Bone marrow (tissue), 2 donors: ENCODE measurements at places on chromosomes 5 and 9.

DNA sequence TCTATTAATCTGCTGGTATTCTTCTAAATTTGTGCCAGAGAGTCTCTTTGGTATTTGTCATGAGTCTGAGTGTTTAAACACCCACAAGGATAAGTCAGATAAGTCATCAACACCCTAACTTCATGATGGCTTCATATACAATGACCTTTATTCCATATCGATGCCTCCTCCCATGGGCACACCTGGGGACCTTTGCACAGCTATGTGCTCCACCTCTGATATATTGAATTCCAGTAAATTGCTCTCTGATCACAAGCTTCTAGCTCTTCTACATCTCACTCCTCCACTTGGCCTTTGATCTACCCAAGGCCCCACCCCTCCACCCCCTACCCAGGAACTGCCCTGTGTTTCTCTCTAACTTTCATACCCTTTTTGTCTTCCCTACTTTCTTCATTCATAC, 102.7 kb upstream of the MIER3 start:
- no peak for DNase-seq

- no peak for DNase-seq
These were observed 232.6 kb downstream of the EPB41L4A start for GRCh38 chr5:112186401-112186990.

DNA sequence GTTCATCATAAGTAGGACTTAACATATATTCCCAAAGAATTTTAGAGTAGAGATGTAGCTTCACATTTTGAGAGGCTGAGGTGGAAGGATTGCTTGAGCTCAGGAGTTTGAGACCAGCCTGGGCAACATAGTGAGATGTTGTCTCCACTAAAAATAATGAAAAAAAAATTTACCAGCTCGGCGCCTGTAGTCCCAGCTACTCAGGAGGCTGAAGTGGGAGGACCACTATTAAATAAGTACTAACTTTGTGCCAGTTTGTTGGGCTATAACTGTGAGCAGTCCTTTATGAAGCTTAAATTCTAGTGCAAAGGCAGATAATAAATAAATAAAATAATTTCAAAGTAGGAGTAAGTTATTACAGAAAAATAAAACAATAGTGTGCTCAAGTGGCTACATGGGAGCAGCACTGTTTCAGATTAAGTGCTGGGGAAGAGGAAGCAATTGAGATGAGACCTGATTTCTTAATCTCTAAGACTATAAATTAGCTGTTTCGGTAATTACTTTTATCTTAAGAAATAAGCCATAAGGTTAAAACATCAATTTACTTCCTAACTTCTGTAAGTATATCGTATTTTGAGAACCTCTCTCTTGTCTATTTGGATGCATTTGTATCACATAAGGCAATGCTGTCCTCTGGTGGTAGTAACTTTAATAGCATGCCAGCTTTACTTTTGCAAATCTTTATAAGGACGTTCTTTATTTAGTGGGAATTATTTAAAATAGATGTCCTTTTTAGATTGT, 98.9 kb downstream of the CSNK1G3 start:
- DNase-seq: no peak

DNA sequence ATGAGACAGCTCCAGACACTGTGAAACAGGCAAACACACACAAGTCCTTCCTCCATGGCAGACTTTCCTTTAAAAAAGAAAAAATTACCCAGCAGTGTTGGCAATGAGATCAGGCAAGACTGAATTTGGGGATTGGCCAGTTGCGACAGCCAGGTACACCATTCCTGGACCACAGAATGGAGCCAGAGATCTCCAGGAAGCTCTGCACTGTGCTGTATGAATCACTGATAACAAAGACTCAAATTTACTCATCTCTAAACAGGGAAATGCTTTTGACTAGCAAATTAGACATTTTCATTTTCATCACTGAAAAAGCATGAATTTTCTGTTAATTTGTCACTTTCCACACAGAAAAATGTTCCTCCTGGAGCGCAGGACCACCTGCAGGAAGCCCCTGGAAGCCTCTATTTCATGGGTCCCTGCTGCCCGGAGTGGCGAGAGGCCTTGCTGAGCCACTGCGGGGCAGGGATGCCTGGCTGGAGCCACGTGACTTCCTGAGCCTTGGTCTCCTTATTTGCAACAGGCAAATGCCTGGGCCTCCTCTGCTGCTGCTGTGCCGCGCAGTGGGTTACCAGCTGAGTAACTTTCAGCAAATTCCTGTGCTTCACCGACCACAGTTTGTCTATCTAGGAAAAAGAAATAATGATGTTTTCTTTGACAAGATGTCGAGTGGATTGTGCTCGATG, 185.9 kb upstream of the ZNF618 start:
- no peak for DNase-seq

- DNase-seq: no peak
These were observed 270.6 kb downstream of the MLLT3 start for GRCh38 chr9:20351715-20352114.

- no peak for DNase-seq
These were observed 28.4 kb downstream of the RUSC2 start for GRCh38 chr9:35518225-35518821.

DNA sequence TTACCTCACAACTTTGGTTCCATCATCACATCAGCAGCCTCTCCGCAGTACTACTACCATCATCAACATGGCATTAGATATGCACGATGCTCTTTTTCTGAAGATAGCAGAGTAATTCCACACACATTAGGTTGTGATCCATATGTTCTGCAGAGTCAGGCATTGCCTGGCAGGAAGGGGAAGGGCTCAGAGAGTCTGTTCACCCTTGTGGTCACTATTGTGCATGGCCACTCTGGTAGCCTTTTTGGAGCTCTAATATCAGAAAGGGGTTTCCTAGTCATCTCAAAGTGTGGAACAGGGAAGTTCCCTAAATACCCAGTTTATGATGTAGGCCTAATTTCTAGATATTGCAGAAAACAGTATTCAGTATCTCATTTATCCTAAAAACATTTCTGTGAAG, 373.6 kb downstream of the BNC2 start:
- no peak for DNase-seq

DNA sequence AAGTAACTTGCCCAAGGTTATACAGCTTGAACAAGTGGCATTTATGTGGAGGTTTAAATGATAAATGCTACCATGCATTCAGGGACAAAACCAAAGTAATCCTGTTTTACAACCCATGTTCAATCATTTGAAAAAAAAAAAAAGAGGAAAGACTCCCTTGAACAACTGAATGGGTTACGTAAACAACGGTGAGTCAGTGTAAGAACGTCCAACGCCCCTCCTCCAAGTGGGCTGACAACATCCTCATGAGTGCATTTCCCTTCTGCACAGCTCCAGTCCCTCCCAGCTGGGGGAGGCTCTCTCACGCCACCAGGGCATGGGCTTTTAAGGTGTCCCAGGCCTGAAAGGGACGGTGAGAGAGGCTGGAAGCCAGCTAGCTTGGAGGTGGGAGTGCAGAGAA, 90.0 kb downstream of the PRRT1B start:
- peak; percentile 92 for DNase-seq

- DNase-seq: no peak
These were observed 11.7 kb downstream of the CER1 start for GRCh38 chr9:14710804-14711203.

GRCh38 chr5:151115272-151115905, 34.6 kb upstream of the TNIP1 start:
- DNase-seq: peak; percentile 58

- no peak for DNase-seq
These were observed 93.8 kb upstream of the PPP1R26 start for GRCh38 chr9:135385793-135386192.

- no peak for DNase-seq
These were observed 150.0 kb downstream of the NTRK2 start for GRCh38 chr9:84819491-84819991.

- DNase-seq: no peak
These were observed 110.3 kb downstream of the SLC12A2 start for GRCh38 chr5:128193665-128194390.

- DNase-seq: no peak
These were observed 435.7 kb upstream of the RIOK2 start for GRCh38 chr5:97618721-97619120.

DNA sequence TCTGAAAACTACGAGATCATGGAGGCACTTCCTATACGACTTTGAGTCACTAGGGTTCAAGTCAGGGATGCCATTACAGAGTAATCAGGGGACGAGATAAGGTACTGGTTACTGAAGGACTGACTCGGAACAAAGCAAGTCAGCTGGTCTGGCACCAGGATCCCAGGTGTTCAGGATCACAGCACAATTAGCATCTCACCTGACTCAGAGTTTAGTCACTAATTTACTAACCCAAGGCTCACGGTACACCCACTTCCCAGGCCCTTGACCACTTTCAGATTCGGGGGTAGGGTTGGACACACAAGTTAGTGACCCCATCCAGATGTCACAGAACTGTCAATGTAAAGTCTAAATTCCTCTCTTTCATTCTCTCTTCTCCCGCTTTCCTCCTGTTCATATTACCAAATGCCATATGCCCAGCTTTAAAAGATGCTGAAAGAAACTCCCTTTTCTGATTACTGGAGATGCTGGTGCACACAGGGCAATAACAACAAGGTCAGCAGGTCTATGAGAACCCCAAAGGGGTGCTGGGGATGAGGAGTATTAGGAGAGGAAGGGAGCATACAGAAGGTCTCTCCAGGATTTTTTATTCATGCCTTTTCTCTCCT, 657.8 kb downstream of the TLE1 start:
- no peak for DNase-seq

GRCh38 chr9:5479994-5480694, 29.8 kb downstream of the CD274 start:
- DNase-seq: no peak

GRCh38 chr5:39605145-39605544, 180.4 kb upstream of the DAB2 start:
- no peak for DNase-seq

DNA sequence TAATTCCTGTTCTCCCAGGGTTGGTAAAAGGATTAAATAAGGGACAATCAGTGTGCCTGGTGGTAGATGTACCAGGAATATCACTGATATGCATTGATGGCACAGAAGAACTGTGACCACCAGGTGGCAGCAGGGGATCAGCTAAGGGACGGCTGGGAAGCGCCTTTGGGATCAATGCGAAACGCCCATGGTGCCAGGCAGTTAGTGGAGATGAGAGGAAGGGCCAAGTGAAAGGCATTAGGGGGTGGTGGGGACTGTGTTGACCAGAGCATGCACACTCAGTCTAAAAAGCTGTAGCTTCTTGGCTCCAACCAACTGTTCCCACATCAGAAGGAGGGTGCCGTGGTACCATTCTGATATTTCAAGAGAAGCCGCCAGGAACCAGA, 55.6 kb downstream of the ARHGEF37 start:
- DNase-seq: peak; percentile 24

DNA sequence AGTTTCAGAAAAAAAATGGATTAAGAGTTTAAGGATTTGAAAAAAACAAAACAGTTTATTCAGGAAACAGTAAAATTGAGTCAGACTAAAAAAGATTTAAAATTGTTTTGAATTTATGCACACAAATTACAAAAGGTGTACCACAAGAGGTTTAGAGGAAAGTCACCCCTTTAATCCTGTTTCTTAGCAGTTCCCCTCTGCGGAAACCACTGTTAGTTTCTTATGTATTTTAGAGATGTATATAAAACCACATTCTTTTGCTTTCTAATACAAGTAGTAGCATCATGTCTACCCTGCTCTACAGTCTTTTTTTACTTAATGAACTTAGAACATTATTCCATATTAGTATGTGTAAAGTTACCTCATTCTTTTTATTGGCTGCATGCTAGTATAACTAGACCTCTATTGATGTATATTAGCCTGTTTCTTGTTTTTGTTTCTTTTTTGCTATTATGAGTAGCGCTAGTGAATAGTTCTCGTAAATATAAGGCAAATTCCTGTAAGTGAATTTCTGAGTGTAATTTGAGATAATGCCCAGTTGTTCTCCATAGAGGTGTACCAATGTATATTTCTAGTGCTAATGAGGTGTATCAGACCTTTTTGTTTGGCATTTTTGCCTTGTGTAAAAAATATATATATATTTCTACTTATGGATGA, 20.0 kb downstream of the GPBP1 start:
- DNase-seq: no peak

DNA sequence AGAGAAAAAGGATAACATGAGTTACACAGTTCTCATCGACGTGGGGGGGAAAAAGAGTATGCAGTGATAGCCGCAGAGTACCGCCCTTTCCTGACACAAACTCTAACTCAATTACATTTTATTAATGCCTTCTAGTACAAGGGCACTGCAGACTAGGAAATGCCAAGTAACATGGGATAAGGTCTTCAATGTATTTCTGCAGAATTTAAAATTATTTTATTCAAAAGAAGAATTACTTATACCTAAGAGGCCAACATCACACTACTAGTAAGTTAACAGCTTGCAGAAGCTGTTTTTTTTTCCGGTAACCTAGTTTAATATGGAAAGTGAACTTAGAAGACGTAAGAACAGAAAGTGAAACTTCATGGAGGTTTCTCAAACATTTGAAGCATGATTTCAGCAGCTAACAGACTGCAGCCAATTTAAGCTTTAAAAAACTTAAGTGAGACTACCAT, 3.9 kb downstream of the SETX start:
- DNase-seq: no peak

DNA sequence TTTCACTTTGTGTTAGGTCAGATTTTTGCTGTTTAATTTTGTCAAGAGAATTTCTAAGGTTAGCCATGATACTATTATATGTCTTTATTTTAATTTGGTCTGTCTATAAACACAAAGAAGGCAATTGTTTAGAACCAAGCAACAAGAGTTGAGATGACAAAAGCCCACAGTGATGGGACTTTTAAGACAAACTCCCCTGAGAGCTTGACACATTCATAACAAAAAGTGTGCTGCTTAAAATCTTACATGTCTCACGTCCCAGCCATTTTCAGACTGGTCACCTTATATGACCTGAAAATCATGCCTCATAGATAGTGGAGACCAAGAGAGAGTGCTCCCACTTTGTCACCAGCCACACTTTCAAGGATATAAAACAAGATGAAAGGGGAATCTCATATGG, 21.6 kb upstream of the NNT start:
- DNase-seq: no peak

DNA sequence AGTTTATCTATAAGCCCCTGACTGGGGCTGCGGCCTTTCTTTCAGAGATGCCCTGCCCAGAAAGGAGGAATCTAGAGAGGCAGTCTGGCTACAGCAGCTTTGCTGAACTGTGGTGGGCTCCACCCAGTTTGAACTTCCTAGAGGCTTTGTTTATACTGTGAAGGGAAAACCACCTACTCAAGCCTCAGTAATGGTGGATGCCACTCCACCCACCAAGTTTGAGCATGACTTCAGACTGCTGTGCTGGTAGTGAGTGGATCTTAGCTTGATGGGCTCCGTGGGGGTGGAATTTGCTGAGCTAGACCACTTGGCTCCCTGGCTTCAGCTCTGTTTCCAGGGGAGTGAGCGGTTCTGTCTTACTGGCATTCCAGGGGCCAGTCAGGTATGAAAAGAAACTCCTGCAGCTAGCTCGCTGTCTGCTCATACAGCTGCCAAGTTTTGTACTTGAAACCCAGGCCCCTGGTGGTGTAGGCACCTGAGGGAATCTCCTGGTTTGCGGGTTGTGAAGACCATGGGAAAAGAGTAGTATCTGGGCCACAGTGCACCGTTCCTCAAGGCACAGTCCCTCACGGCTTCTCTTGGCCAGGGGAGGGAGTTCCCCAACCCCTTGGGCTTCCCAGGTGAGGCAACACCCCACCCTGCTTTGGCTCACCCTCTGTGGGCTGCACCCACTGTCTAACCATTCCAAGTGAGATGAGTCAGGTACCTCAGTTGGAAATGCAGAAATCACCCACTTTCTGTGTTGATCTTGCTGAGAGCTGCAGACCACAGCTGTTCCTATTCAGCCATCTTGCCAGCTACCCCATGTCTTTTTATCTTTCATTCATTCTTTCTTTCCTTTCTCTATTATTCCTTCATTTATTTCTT, 211.8 kb upstream of the C9orf72 start:
- DNase-seq: no peak
